ENCODE measurements at places on chromosomes 7 and 10.

DNA sequence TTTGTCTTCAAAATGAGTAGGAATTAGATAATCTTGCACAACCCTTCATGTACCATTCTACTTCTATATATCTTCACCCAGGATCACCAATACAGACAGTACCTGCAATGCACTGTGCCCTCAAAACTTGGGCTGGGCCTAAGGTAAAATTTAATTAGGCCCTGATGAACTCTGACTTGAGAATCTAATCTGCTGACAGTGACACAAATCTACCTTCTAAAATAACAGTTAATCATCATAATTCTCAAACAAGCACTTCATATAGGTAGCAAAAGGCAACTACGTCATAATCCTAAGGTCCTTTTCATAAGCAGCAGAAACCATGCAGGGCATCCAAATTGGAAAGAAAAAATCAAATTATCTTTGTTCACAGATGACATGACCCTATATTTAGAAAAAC, 4.1 kb downstream of the ZNF25 start:
- DNase-seq = no peak

GRCh38 chr10:59075576-59075975, 100.9 kb upstream of the PHYHIPL start:
- DNase-seq = no peak

DNA sequence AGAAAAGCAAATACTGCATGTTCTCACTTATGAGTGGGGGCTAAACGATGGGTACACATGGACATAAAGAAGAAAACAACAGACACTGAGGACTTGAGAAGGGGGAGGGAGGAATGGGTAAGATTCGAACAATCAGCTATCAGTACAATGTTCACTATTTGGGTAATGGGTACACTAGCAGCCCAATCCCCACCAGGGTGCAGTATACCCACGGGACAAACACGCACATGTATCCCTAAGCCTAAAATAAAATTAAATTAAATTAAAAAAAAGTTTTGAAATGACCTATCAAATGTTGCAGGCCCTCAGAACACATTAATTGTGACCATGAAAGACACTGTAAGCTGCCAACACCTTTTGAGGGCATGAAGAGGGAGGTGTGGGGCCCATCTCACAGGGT, 316.0 kb downstream of the WDR37 start:
- no peak for DNase-seq

DNA sequence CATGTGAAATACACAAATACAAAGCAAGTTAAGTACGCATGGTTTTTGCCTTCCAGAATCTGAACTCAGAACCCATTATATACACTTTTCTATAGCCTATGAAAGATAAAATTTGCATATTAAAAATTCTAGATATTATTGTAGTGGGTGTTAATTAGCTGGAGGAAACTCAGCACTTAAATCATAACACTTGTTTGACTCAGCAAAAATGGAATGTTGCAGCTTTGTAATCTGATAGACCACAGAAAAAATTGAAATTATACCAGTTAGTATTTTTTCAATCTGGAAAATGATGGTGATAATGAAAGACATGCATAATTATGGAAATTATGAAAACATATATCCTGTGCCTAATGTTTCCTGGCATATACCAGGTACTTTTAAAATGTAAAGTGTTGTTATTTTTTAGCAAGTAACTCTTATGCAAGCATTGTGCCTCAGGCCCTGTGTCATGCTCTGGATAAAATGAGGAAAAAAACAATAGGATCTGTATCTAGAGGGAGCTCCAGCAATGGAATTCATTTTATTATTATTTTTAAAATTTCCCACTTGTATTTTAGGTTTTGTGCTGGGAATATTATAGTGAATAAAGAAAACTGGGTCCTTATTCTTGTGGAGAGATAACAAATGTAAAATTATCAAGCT, 490.4 kb upstream of the SEMA3A start:
- DNase-seq = no peak

DNA sequence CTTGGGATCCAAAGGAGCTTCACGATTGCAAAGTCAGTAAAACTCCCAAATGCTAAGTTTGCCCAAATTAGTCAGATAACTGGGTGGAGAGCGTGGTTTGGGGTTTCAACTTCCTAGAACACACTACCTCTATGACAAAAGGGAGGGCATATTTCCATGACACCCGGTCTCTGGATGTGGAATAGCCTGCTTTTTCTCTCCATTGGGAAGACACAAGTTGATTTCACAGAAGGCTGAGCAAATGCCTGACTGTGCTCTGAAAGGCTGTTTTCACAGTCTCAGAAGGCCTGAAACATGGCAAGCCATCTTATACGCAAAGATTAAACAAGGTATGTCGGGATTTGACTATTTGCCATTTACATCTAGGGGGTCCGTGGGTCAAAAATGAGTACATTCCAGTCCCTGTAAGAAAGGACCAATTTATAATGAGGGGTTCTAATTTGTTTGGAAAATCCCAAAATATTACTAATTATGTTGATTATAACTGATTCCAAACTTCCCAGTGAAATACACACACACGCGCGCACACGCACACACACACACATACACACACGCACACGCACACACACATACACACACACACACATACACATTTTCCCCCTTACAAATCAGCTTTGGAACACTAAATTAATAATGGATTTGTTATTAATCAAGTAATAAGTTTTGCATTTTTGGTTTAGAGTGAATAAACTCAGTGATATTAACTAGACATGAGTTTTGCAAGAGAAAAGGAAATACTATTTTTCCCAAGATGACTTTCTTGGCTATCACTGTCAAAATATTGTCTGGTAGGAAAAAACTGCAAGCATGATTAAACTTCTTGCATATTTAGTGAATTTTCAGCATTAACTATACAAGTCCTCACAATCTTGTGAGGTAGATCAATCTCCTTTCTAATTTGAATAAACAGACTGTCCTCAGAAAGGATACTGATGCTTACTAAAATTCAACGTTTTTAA, 105.0 kb downstream of the PRTFDC1 start:
- DNase-seq = no peak

- DNase-seq = peak; percentile 82
These were observed 1.9 kb upstream of the EPHA1 start for GRCh38 chr7:143410521-143411004.

Measured in cardiac muscle cell (in vitro differentiated cells and primary cell).